ENCODE measurements at places on chromosomes 12 and 14.

- no peak for DNase-seq
Observed at GRCh38 chr12:11706509-11707379, 57.3 kb downstream of the ETV6 start.

DNA sequence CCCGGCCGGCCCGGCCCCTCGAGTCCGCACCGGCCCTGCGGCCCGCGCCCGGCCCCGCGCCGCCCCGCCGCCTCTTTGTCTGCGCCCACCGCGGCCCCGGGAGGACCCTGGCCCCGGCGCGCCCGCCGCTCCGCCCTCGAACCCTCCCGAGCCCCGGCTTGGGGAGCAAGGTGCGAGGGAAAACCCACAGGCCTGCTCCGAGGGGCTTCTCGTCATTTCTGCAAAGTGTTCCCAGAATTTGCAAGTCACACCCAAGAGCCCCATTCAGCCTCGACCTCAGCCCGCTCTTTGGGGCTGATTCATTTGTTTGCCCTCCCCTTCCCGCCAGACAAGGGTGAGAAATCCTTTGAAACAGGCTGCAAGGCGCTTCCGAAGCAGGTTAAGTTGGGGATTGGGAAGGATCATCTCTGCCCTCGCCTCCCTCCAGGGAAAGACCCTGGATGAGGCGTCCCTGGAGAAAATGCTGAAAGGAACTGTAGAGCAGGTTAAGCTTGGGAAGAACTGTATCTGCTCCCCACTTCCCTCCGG is 325 bp upstream of the CLIP1 start:
- no peak for DNase-seq

- DNase-seq, result no peak
Observed at GRCh38 chr12:105590571-105590970, 260.1 kb downstream of the C12orf75 start.

DNA sequence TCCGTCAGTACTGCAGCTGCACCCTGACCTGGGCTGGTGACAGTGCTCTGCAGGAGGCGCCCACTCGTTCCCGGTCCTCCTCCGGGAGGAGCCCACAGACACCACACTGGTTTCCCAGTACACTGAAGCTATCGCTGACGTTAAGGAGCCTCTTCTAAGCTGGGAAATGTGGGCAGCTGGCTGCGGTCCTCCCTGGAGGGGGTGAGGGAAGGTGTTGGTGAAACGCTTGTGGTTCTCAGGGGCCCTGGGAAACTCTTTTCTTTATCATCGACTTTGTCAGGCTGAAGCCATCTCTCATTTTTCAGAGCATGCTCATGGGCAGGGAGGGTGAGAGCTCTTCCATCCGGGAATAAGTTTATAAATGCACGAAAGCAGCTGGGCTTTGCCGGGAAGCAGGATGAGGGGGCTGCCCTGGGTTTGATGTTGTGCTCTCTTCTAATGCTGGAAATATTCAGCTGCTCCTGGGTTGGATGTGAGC is 176.0 kb downstream of the CHST11 start:
- no peak for DNase-seq

GRCh38 chr14:69921052-69921451 is 41.8 kb downstream of the SMOC1 start:
- DNase-seq, result no peak

GRCh38 chr12:57816001-57816854 is 2.3 kb downstream of the AVIL start:
- no peak for DNase-seq

DNA sequence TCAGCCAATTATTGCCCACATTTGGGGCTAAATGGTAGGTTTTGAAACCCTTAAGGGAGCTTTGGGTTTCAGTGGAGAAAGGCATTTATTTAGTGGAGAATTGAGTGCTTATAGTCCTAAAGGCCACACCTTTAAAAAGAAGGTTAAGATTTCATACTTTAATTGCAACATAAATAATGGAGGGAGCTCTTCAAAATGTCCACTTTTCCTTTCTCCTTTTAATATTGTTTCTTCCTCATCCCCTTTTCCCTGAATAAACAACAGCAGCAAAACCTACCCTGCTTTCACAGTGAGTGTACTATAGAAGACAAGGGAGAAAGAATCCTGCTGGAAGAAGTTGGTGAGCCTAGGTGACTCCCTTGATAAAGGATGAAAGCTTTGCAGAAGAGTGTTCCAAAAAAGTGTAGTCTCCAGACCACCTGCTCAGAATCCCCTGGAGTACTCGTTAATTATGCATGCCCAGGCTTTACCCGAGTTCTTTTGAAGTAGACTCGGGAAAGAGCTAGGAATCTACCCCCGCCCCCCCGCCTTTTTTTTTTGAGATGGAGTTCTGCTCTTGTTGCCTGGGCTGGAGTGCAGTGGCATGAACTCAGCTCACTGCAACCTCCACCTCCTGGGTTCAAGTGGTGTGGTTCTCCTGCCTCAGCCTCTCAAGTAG is 11.5 kb upstream of the EID3 start:
- DNase-seq, result no peak

DNA sequence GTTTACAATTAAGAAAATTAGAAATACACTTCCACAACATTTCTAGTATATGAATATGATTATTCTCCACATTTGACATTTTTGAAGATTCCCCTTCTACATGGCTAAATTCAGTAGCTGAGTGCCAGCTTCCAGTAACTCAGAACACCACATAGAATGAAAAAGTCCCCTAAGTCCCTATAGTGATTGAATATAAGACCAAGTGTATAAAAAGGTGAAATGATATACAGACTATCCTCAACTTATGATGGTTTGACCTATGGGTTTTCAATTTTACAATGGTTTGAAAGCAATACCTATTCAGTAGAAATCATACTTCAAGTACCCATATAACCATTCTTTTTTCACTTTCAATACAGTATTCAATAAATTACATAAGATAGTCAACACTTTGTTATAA is 15.8 kb downstream of the ATL1 start:
- DNase-seq, result no peak

DNA sequence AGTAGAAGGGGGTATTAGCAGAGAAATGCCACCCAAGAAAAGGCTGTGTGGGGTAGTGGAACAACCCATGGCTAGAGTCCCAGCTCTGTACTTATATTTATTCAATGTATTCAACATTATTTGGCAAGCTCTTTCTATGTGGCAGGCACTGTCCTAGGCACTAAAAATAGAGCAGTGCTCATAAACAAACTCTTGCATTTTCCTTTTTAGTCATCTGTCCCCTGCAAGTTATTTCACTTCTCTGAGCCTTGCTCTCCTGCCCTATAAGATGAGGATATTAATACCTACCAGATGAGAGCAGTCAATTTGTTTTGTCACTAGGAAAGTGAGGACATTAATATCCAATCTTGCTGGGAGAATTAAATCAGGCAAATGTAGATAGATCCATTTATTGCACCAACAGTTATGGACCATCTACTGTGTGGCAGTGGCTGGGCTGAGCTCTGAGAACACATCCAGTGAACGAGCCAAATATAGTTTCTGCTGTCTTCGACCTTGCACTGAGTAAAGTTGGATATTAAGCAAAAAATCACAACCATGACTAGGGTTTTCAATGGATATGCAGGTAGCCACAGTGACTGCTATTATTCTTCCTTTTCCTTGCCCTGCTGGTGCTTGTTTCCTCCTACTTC is 314.3 kb upstream of the TBX3 start:
- DNase-seq, result no peak

GRCh38 chr14:22409006-22409405 is 180.0 kb downstream of the DAD1 start:
- no peak for DNase-seq

GRCh38 chr12:14836336-14837210 is 6.8 kb downstream of the ART4 start:
- DNase-seq, result peak; percentile 61

DNA sequence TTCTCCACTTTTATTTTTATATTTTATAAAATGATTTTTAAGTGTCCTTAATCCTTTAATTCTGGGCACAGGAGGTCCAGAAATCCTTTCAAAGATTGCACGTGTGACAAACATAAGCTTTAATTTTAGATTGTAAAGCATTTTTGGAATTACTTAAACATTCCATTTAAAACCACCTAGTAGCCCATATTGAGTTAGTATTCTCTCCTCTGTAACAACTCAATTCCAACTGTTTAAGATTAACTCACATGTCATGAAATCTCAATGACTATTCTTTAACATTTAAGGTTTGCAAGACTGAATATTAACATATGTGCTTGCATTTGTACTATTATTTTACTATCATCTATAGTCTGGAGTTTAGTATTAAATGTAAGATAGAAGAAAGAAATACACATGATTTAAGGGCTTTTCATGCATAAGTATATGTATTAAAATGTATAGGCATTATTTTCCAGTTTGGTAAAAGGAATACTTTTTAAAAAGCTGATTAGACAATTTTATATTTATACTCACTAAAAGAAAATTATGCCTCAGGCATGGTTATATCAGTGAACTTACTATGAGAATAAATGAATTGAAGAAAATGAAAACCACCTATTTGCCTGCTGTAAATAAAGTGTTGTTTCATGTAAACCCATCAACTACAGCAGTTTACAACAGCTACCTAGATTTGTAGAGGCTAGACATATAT is 776.9 kb downstream of the SLC6A15 start:
- no peak for DNase-seq

- DNase-seq, result no peak
Observed at GRCh38 chr12:67358781-67359338, 89.7 kb downstream of the CAND1 start.

DNA sequence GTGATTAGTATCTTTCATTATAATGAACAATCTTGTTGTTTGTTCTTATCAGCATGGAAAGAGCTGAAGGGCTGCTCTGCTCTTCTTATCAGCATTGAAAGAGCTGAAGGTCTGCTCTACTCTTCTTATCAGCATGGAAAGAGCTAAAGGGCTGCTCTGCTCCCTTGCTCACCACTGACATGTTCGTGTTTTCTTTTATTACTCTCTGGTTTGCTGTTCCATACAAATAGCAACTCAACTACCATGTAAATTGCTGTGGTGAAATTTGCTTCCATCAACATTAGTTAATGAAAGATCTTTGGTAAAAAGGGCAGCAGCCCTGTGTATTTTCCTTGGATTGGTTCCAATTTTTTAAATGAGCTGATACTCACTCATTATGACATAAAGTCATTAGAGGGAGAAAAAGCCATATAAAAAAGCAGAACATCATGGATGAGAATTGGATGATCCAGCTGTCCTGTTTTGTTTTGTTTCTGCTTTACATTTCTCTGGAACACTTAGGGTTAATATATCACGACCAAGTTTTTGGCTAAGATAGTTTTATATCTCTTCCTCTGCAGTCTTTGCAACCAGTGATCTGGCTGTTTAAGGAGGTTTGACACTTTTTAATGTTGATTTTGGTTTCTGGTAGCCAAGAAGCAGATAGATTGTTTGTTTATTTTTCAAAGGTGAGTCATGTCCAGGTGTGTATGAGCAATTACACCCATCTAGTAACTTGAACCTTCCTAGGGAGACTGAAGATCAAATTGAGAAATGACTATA is 356.6 kb downstream of the CEP128 start:
- no peak for DNase-seq

- peak; percentile 11 for DNase-seq
Observed at GRCh38 chr14:99274346-99275221, 2.6 kb upstream of the BCL11B start.

All from amniotic stem cell (primary cell).